ENCODE measurements at places on chromosomes 4 and X.

GRCh38 chrX:105533951-105534350, 288.4 kb upstream of the NRK start:
- no peak for DNase-seq

DNA sequence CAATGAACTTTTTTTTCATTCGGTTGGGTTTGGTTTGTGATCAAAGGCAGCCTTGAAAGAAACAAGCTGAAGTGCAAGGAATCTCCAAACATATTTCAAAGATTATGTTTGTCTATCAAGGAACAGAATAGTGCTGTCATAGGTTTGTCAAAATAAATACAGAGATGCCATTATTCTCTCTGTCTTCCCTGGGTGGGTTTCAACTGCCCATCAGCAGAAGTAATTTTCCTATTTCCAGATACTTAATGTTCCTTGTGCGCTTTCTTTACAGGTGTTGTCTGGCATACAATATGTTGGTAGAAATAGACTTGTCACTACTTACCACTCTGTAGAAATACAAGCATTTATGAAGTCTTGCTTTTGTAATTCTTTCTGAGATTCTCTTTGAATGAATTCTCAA, 294.9 kb downstream of the PDHA2 start:
- DNase-seq, result no peak

- DNase-seq, result no peak
Observed at GRCh38 chr4:113147498-113148111, 98.2 kb downstream of the ANK2 start.

- DNase-seq, result peak; percentile 53
Observed at GRCh38 chrX:21975812-21976211, 35.3 kb downstream of the SMS start.

DNA sequence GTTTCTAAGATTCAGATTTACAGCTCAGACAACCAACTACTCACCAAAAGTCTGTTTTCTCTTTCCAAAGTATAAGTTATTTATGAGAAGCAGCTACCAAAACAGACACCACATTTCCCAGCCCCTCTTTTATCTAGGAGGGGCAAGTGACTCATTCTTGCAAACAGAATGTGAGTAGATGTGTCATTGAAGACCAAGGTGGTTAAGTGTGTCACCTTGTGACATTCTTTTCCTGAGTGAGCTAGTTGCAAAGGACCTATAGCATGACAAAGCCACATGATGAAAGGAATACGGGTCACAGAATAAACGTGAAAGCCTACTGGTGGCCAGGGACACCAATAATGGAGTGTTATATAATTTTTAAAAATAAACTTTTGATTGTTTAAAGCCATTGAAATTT, 50.0 kb downstream of the SLC7A11 start:
- no peak for DNase-seq

GRCh38 chr4:139214039-139214534, 37.1 kb upstream of the ELF2 start:
- no peak for DNase-seq

All from fibroblast of skin of left biceps (primary cell).